ENCODE measurements at places on chromosomes 6 and 20.

GRCh38 chr6:18019539-18020534 lies 32.4 kb upstream of the KIF13A start:
- no peak for DNase-seq

- no peak for DNase-seq
Observed at GRCh38 chr6:35035481-35036030, 105.6 kb downstream of the TCP11 start.

DNA sequence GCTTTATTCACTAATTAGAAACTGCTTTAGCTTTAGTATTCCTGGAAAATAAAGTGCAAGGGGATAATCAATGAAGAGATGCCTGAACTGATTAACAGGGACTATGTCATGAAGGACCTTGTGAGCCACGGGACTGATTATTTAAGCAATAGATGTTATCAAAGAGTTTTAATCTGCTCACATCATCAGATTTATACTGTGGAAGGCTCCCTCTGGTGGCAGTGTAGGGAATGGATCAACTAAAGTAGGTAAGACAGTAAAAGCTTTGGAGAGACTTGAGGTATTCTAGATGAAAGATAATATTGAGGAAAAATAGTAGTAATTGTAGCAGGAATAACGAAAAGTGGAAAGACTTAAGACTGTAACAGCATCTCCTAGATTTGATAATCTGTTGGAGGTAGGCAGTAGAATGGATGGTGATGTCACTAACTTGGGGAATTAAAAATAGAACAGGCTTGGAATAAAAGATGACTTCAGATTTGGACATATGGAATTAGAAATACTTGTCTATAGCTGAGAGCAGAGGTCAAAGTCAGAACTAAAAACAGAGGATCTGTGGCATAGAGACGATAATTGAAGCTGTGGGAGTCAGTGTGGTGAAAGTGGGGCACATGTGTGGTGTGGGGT lies 80.3 kb upstream of the HTR1E start:
- DNase-seq, result peak; percentile 46

- DNase-seq, result no peak
Observed at GRCh38 chr20:62928246-62928939, 2.1 kb upstream of the DIDO1 start.

- DNase-seq, result no peak
Observed at GRCh38 chr20:308427-309038, 11.2 kb downstream of the ZCCHC3 start.

GRCh38 chr6:155443168-155443567 lies 12.5 kb downstream of the NOX3 start:
- DNase-seq, result no peak

DNA sequence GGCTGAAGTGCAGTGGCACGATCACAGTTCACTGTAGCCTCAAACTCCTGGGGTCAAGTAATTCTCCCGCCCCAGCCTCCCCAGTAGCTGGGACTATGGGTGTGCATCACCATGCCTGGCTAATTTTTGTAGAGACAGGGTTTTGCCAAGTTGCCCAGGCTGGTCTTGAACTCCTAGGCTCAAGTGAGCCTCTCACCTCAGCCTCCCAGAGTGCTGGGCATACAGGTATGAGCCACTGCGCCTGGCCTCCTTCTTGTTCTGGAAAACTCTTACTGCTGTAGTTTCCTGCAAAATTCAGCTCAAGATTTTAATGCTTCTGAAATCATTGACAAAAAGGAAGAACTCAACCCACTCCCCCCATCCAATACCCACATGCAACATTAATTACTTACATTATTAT lies 21.9 kb upstream of the KCNG1 start:
- no peak for DNase-seq

- no peak for DNase-seq
Observed at GRCh38 chr20:49324306-49324705, 46.4 kb upstream of the ZNFX1 start.

- DNase-seq, result no peak
Observed at GRCh38 chr6:11999246-11999645, 12.9 kb upstream of the HIVEP1 start.

DNA sequence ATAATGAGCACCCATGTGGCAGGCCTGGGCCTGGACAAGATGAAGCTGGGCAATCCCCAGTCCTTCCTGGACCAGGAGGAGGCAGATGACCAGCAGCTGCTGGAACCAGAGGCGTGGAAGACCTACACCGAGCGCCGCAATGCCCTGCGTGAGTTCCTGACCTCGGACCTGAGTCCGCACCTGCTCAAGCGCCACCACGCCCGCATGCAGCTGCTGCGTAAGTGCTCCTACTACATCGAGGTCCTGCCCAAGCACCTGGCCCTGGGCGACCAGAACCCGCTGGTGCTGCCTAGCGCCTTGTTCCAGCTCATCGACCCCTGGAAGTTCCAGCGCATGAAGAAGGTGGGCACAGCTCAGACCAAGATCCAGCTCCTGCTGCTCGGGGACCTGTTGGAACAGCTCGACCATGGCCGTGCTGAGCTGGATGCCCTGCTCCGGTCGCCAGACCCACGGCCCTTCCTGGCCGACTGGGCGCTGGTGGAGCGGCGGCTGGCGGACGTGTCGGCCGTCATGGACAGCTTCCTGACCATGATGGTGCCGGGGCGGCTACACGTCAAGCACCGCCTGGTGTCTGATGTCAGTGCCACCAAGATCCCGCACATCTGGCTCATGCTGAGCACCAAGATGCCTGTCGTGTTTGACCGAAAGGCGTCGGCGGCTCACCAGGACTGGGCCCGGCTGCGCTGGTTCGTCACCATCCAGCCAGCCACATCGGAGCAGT lies 1.9 kb downstream of the FNDC11 start:
- no peak for DNase-seq

DNA sequence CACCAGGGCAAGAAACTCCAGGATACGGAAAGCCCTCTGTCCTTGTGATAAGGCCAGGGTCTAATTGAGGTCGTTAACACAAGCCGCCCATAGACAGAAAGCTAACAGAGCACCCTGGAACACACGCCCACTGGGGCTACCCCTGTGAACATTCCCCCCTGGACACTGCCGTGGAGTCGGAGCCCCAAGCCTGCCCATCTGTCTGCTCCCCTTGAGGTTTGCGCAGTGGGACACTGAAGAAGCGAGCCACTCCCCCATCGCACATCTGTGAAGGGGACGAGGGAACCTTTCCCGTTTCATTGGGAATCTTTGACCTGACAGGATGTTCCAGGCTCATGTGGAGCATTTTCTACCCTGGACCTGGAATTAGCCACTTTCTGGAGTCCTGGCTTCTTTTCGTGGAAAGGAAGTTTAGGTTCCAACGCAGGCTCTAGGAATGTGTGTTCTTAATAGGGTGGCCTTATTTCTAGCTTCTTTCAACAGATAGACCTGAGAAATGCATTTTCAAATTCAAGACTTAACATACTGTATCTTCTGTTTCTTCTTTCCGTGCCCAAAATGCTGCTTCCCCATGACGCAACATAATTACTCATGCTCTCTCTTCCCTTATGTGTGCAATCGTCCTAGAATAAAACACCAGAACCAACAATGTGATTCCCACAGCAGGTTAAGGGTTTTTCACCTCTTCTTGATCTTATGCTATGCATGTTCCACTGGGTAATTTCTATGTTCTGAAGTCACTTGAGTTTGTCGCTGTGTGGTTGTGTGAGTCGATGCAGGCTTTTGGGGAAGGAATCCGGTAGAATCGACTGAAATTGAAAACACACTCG lies 161.1 kb downstream of the ERMARD start:
- no peak for DNase-seq

GRCh38 chr6:170485159-170485558 lies 67.9 kb downstream of the PSMB1 start:
- no peak for DNase-seq

GRCh38 chr6:70884074-70884983 lies 72.5 kb downstream of the B3GAT2 start:
- DNase-seq, result peak; percentile 70

DNA sequence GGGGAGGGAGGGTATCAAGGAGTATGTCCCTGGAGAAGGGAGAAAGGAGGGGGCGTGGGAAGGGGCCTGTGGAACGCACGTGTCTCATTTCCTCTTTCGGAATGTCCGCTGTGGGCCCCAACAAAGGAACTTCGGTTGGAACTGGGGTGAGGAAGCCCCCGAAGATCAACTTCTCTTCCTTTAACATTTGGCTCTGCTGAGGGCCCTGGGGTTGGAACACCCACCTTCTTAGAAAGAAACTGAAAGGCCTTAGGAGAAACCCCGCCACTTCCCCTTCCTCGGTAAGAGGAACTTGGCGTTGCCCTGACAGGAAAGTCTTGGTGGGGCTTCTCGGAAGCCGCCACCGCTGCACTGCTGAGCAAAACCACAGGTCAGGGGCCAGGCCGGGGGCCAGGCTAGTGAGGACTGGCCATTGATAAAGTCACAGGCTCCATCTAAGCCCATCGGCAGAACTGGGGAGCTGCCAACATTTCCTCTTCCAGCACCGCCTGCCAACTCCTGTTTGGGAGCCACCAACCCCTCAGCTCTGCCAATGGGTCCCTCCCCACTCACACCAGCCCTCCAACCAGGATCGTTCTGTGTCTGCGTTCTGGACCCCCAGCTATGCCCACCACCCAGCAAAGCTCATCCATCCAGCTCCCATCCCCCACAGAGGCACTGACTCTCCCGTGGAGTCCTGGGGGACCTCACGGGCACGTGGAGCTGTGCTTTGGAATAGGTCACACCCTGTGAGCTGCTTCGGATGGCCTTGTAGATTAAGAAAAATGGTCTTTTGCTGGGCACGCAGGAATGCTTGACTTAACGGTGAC lies 44.8 kb downstream of the FGD2 start:
- DNase-seq, result peak; percentile 81

GRCh38 chr6:5532941-5533340 lies 271.6 kb downstream of the FARS2 start:
- no peak for DNase-seq

DNA sequence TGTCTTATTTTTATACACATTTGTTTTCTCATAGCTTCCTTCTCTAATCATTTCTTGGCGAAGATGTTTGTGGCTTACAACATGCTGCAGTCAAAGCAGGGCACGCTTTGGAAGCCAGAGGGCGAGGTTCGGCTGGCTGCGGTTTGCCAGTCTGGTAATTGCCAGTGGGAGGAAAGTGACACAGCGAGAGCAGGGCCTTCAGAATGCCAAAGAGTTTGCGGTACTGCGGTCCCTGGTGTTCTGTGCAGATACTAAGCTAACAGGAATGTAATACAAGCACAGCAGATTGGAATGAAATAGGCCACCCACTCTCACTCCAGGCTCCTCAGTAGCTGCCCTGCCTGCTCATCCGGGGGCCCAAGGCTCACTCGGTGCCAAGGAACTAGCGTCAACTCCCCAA lies 58.7 kb upstream of the TGM3 start:
- no peak for DNase-seq

GRCh38 chr6:145838305-145838704 lies 23.7 kb upstream of the FBXO30 start:
- DNase-seq, result no peak

GRCh38 chr6:88856566-88856965 lies 106.9 kb downstream of the RNGTT start:
- no peak for DNase-seq

DNA sequence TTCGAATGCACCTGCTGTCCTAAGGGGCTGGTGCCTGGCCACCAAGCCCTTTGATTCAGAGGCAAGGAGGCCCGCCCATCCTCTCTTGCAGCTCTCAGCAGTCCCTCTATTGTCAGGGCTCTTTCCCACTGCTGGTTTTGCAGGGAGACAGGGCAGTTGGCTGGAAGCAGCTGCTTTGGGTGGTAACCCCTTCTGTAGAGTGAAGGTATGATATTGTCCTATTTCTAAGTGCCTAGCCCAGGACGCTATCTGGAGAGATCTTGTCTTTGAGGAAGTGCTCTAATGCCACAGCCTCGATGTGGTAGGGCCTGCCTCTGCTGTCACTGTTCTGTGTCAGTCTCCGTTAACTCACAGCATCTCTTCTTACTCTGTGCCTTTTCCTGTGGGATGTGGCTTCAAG lies 5.6 kb downstream of the PLCG1 start:
- DNase-seq, result peak; percentile 71

- DNase-seq, result no peak
Observed at GRCh38 chr6:85096976-85097375, 332.6 kb upstream of the TBX18 start.

DNA sequence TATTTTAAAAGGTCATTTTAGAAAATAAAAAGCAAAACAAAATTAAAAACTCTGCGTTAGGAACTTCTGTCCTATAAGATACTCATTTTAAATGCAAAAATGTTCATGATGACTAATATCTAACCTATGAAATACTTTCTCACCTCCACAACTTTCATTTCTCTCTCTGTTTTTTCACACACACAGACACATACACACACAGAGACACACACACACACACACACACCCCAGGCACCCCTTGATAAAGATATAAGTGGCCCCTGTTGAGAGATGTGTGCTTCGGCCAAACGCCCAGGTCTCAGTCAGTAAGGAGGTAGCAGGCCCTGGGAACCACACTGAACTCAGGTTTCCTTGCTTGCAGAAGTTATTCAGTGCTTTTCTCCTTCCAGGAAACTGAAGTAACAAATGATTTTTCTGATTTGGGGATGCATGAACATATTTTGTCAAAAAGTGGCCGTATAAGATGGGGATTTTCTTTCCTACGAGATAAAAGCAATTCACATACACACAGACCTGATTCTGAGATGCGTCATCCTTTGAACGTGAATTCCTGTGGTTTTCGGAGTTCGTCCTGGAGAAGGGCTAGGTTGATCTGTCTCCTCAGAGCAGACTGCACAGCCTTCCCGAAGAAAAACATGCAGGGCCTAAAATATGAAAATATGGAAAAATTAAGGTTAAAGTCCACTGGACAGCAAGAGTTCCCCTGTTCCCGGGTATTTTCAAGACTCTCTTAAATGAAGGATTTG lies 306.8 kb upstream of the FOXQ1 start:
- no peak for DNase-seq

- DNase-seq, result peak; percentile 21
Observed at GRCh38 chr6:108117427-108118358, 43.2 kb upstream of the OSTM1 start.

- DNase-seq, result no peak
Observed at GRCh38 chr20:52805296-52805571, 166.9 kb upstream of the TSHZ2 start.

- no peak for DNase-seq
Observed at GRCh38 chr20:25514747-25515340, 70.5 kb downstream of the NINL start.

DNA sequence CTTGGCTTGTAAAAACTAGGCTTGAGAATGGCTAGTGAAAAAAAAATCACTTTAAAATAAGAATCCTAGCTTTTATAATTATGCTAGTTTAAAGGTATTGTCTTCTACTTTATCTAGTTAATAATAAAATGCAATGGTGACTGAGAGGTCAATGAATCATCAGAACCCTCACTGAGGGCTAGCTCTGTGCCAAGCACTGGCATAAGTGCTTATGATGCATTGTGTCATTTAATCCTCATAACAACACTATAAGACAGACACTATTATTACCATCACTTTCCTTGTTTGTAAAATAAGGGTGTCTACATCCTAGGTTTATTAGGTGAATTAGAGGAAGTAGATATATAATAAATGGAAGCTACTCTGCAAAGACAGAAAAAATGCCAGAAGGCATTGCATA lies 144.3 kb downstream of the F13A1 start:
- DNase-seq, result no peak

All from activated CD4-positive, alpha-beta T cell treated with anti-CD3 and anti-CD28 coated beads, Interleukin-2, amount 10 ng/mL, durations not matched to agents 7 days and 5 days (primary cell).